Motor neuron (in vitro differentiated cells): ENCODE measurements at places on chromosomes 6 and 20.

DNA sequence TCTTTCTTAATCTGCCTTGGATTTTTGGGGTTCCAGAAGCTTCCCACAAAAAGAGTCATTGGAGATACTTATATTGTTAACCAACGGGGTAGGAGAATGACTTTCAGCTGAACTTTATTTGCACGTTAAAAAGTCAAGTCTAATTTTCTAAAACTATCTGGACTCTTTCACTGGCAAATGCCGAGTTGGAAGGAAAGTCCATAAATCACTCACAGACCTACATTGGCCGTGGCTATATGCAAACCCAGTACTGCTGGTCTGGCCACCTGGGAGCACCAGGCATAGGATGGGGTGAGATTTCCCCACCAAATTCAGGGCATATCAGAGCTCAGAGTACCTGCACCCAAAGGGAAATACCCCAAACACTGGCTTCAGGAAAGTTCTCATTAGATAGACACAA lies 71.3 kb upstream of the SALL4 start:
- ATAC-seq = no peak

- ATAC-seq = no peak
Observed at GRCh38 chr20:37919389-37920040, 16.6 kb downstream of the VSTM2L start.

DNA sequence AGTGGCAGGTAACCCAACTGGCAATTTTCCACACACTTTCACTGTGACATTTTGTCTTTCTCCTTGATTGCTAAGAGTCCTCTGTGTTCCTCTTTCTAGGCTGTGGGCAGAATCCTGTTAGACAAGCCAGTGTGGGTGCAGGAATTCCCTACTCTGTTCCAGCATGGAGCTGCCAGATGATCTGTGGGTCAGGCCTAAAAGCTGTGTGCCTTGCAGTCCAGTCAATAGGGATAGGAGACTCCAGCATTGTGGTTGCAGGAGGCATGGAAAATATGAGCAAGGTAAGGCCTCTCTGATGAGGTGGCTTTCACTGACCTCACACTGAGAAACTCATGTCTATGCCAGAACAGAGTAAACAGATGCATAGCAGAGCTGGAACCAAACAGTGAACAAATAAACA lies 5.1 kb downstream of the ACAT2 start:
- ATAC-seq = no peak

- ATAC-seq = peak; percentile 62
Observed at GRCh38 chr6:155120034-155120433, 124.9 kb downstream of the TIAM2 start.

DNA sequence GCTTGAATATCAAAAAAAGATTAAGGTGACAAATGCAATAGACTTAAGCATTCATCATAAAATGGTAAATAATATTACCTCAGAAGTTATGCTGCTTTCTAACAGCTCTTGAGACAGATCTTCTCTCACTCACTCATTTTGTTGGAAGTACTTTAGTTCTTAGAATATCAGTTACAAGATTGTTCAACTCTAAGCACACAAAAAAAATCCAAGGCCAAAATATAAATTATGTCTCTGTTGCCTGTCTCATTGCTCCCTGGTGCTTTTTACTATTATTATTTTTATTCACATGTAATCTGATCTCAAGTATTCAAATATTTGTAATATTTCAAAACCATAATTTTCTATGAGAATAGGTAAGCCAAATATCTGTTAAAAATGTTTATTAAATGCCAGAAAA lies 259.4 kb upstream of the HSF2 start:
- no peak for ATAC-seq

DNA sequence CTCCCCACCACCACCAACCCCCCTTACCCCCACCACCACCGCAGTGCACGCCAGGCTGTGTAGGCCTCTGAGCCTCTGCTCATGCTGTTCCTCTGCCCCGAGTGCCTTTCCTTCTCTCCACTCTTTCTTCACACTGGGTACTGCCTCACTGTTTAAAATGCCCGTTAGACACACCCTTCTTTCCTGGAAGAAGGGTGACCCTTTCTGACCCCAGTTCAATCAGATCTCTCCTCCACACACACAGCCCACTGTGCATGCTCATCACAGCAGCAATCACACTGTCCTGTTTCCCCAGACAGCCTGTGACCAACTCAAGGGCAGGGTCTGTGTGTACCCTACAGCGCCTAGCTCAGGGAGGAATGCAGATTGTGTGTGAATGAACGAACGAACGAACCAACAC lies 10.0 kb downstream of the TMEM74B start:
- no peak for ATAC-seq

DNA sequence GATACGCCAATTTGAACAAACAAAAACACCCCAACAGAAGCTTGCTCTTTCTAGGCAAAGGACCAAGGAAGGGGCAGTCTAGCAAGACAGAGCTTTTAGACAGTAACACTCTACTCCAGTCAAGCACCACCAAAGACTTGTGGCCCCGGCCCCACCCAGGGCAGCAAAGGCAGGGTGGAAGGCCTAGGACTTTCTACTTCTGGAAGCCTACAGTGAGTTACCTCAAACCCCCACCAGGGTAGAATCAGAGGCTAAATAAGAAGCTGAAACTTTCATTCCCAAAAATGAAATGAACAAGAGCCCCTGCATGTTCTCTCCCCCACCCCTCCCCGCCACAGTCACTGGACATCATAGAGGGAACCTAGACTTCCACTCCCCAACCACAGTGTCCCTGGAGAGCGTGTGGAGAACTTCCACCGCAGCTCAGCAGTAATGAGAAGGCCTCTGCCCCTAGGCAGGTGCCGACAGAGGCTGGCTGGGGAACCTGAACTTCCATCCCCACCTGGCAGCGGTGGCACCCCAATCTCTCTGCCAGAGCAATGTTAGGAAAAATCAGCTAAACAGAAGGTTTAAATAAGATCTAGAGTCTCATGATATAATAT lies 40.0 kb downstream of the KATNA1 start:
- ATAC-seq = no peak

- ATAC-seq = no peak
Observed at GRCh38 chr6:159943101-159943632, 25.7 kb upstream of the IGF2R start.

DNA sequence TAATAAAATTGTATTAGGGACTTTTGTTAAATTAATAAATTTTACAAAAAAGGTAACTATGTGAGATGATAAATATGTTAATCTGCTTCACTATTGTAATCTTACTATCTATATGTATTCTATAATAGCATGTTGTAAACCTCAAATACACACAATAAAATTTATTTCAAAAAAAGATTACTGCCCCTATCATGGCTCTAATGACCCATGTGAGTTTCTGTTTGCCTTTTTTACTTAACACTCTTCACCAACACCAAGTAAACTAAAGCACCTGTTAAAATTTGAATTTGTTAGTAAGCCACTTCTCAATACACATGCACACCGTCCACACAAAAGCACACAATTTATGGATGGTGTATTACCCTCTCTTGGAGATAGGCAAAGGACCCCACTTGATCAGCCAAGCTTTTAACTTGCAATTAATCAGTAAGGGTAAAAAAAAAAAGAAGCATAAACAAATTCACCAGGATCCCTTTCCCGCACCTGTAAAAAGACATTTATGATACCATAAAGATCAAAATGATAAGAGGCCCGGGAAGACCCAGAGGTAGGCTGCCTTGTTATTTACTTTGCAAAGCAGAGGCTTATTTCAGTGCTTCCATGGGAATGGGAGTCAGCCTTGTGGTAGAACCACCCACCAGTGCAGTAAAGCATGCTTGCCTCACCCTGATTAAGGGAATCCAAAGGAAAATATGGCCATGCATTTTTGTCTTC lies 28.6 kb upstream of the PKHD1 start:
- no peak for ATAC-seq

DNA sequence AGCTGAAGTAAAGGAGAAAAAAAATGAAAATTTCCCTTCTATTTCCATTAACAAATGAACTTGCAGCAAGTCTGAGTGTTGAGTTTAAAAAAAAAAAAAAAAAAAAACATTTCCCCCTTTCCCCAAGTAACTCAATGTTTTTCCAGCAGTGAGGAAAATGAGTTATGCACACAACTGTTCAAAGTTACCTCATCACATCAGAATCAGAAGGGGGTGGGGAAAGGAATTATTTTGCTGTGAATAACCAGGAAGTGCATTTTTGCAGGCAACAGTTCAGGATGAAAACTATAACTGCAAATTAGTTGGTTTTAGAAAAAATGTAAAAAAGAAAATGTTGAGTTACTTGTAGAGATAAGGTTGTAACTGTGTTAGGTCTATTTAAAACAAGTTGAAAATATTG lies 568.9 kb upstream of the CITED2 start:
- ATAC-seq = no peak

DNA sequence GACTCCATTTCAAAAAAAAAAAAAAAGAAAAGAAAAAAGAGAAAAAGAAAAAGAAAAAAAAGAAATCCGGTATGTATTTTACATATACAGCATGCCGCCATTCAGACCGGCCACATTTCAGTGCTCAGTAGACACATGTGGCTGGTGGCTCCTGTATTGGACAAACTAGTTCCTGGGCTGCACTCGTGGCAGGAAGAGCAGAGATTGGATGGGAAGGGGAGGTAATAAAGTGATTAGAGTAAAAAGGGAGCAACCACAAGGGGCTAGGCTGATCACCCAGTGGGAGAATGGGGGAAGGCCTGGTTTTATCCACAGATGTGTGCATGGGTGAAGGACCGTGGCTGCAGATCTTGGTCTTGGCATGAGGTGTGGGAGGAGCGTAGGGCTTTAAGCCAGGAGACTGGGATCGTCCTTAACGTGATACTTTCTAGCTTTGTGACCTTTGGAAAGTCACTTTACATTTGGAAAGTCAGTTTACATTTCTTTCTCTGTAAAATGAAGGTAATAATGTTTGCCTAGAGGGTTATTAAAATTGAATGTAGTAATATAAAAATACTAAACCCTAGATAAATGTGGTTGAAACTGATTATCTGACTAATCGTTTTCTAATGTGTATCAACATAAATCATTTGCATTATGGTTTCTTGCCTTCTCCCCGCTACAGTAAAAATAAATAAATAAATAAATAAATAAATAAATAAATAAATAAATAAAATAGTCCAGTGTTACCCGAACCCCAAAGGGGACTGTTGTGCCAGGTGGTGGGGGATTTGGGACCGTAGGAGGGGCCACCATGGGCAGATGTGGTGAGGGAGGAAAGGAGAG lies 869 bp upstream of the TRIM15 start:
- ATAC-seq = no peak

DNA sequence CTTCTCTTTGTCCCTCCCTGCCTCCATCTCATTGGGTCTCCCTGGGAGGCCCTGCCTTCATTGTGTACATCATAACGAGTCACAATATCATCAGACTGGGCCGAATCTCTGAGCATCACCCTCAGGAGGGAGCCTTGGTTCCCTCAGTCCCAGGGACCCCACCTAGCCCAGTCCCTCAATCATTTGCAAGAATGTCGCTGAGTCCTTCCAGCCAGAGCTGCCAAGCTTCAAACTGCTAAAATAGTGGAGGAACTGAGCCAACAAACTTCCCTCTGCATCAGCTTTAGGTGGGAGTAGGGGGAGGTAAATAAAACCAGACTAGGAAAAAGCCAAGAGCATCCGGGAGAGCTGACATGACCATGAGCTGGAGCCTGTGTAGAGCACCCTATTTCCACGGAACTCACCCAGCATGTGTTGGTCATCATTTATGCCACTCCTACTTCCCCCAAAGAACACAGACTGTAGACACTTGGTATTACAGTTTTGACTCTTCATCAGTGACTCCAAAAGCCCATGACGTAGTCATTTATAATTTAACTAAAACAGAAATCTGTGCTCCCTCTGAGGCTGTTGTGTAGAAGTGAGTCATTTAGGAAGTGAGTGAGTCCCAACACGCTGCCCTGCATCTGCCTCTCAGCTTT lies 28.8 kb upstream of the IL17A start:
- ATAC-seq = peak; percentile 35

- ATAC-seq = no peak
Observed at GRCh38 chr20:11426948-11427347, 490.7 kb upstream of the BTBD3 start.

GRCh38 chr20:63163171-63163570 lies 52.8 kb downstream of the YTHDF1 start:
- no peak for ATAC-seq

DNA sequence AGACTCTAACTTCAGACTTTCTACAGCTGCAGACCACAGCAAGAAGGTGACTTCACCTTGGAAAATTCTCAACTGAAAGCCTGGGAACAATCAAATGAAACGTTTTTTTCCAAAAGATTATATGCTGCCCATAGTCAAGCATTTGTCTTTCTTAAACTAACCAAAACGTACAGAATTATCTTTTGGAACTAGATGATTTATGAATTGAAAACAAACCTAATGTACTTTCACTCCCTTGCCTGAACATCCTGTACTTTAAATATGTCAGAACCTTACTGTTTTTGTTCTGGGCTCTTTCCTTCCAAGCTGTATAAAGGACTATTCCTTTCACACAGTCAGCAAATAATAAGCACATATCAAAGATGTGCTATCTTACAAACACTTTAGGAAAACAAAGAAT lies 62.4 kb upstream of the TNFAIP3 start:
- no peak for ATAC-seq

DNA sequence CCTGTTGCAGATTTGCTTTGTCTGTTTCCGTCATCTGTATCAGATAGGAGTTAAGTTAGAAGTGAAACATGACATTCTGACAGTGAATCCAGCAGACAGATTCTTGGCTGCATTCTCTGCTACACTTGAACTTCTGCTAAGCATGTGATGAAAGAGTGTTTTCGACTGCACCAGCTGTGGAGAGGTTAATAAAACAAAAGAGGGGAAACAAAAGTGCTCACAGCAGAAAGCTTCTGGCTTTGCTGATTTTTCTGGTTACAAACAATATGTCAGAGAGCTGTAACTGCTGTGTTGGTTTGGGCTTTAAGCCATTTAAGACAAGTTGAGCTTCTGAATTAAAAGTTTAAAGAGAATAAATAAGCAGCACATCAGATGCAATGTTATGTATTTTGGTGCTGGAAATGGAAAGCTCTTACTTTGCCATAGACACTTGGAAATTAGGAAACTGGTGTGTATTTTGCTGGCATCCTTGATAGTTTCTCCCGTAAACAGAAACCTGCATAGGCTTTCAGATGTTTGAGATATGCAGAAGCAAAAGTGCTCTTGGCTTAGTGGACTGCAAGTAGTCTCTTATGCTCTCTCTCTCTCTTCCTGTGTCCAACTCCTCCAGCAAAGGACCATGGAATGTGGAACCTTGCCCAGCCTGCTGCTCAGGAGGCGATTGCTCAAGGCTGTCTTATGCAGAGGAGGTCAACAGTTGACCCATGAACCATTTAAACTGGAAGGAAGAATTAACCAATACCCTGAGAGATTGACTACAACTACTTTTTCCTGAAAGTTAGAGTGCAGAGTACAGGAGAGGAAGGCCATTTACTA lies 104.9 kb downstream of the RPS12 start:
- peak; percentile 100 for ATAC-seq

GRCh38 chr6:15131651-15132061 lies 114.2 kb upstream of the JARID2 start:
- ATAC-seq = no peak
